ENCODE measurements at places on chromosomes 16 and 17.

DNA sequence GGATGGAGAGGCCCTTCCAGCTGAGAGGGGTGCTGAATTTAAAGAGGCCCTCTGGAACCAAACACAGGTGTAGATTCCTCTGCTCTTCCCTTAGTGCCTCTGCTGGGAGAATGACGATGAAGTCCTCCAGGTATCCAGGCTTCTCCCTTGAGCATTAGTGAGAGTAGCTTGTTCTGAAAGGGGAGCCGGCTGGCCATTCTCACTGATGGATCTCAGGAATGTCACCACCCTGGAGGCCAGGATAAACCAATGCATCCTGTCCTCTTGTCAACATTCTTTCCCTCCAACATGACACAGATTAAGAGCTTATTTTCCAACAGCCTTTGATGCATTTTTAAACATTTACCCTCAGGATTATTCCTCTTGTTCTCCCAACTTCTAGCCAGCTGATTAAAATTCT lies 325.5 kb downstream of the CA10 start:
- DNase-seq, result no peak

DNA sequence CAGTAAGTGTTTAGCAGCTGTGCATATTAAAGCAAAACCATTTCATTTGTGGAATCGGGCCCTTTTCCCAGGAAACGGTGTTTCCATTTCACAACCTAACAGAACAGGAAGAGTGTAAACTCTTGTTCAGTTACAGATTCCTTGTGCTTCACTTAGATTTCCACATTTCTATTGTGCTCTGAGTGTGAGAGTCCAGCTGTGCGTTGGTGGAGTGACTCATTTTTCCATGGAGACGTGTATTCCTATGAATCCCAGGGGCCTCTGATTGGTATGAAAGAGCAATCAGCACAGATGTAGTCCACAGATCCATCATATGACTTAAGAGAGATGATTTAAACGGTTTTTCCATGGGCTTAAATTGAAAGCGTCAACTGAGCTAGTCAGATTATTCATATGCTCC lies 13.3 kb upstream of the CAVIN1 start:
- no peak for DNase-seq

DNA sequence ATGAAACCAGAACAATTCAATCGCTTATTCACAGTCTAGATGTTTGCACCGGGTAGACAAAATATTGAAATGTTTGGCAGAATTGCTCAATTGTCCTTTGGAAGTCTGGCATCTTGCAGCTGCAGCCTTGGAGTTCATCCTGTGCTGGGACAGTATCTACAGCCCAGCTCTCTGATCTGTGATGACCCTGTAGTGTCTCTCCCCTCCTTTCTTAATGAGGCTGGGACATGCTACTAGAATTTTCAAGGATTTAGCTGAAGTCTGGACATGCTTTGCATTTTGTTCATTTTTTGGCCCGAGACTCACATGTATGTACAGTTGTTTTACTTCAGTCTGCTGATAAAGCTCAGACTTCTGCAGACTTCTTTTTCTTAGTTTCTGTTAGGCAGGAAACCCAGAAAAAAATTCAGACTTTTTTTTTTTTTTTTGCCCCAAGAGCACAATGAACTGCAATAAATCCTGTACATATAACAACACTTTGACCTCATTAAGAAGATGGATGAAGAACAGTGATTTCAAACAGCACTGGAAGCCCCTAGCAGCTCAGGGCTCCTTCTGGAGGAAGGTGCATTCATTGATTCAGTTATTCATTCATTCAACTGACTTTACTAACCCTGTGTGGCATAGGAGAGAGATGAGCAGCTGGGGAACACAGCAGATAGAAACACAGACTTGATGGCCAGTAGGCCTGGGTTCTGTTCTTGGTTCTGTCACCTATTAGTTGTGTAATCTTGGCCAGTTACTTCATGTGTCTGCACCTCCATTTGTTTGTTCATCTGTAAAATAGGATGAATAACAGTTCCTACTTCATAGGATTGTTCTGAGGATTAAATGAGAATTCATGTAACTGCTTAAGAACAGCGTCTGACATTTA lies 210.0 kb downstream of the MAP2K4 start:
- DNase-seq, result no peak

DNA sequence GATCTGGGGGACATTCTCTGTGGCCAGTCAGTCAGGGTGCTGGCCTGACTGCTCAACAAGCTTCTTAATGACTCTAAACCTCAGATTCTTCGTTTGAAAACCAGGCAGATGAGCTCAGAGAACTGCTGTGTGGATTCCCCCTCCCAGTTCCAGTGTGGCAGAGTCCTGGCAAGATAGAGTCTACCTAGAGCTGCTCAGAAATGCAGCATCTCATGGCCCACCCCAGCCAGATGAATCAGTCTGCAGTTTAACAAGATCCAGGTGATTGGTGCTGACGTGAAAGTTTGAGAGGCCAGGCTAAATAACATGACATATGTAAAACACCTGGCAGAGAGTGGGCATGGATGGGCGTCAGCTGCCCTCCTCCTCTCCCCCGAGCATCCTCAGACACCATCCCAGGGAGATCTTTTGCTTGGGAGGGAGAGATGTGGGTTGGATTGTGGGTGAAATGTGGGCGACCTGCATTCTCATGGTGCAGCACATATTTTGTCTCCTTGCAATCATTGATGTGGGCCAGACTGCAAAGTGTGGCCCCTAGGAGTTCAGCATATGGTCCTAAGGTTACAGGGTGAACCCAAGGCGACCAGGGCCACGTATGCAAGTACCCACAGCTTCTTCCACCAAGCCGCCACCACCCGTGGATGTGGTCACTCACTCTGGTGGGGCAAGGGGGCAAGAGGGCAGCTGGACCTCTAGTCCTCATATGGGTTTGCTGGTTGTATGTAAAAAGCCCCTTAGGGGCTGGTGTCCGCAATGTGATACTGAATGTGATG lies 19.5 kb downstream of the SOCS3 start:
- no peak for DNase-seq

GRCh38 chr17:78144736-78145641 lies 1.2 kb upstream of the C17orf99 start:
- no peak for DNase-seq

- no peak for DNase-seq
Observed at GRCh38 chr17:2138318-2138717, 83.4 kb downstream of the HIC1 start.

DNA sequence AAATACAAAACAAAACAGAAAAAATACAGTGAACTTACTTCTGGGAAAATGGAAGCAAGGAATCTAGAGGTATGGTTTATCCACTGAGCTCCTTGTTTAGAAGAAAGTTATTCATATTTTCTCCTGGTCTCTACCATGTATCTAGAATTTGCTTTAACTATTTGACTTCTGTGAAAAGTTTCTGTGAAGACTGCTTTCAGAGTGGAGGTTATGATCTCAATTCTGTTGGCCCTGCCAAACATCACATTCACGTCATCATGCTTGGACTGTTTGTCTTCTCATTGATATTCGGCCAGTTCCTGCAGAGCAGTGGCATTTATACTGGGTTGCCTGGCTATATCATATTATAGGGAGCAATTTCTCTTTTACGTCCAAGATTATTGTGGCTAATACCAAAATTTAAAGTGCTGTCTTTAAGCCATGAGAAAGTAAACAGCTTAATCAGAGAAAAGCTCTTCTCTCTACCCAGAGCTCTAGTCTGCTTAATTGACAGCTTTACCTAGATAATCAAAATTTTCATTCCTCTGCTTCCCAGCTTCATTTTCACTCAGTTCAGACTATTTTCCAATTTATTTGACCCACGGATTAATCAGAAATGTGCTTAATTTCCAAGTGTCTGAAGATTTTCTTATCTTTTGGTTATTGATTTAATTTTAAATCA lies at the start of gene ABCA8:
Gene ABCA8 (minus strand): TSS at position 212 of the 661 bp plus-strand sequence. CDS start 13,358 bp downstream, outside the sequence.
- no peak for DNase-seq

GRCh38 chr17:38599398-38599856 lies 6.3 kb downstream of the SRCIN1 start:
- DNase-seq, result no peak

- DNase-seq, result no peak
Observed at GRCh38 chr16:80029761-80030481, 429.4 kb upstream of the MAF start.

DNA sequence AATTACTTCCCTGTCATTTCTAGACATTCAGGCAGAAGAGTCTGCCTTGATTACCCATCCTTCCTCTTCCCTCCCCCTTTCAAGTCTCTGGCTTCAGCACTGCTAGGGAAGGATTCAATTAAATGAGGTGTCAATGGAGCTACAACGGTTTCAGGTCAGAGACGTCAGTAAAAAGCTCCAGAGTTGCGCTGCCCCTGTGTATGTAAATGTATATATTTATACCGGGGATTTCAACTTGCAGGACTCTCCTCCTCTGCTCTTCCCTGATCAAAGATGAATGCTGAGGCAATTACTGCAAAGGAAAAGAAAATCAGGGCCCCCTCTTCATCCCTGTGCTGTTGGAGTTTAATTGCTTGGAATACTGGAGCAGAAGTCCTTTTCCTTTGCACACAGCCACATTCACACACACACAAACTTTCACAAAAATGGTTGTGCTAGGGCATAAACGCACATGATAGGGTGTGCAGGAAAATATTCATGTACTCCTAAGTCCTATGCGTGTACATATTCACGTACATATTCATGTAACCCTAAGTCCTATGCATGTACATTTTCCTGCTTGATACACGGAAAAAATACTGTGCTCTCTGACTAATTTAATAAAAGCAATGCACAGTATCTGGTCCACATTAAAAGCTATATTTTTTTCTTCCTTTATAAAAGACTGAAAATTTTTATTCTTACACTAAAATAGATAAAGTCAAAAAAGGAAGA lies 129.7 kb upstream of the PMFBP1 start:
- no peak for DNase-seq

DNA sequence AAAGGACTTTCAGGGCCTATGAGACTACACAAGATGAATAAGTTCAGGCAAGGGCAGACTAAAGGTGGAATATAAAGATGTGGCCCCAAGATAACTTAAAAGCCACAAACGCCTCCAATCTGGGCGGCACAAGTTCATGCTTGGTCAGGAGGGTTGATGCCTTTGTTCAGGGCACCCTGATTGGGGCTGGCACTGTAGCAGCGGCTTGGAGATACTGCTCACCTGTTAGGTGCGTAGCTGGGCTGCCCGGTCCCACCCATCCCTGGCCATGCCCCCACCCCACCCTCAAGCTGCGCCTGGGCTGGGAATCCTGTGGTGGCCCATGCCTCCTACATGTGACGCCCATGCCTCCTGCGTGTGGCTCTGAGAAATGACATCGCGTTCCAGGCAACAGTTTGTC lies 12.5 kb upstream of the SLC13A2 start:
- no peak for DNase-seq

- DNase-seq, result no peak
Observed at GRCh38 chr17:1796800-1797199, 32.9 kb downstream of the SMYD4 start.

DNA sequence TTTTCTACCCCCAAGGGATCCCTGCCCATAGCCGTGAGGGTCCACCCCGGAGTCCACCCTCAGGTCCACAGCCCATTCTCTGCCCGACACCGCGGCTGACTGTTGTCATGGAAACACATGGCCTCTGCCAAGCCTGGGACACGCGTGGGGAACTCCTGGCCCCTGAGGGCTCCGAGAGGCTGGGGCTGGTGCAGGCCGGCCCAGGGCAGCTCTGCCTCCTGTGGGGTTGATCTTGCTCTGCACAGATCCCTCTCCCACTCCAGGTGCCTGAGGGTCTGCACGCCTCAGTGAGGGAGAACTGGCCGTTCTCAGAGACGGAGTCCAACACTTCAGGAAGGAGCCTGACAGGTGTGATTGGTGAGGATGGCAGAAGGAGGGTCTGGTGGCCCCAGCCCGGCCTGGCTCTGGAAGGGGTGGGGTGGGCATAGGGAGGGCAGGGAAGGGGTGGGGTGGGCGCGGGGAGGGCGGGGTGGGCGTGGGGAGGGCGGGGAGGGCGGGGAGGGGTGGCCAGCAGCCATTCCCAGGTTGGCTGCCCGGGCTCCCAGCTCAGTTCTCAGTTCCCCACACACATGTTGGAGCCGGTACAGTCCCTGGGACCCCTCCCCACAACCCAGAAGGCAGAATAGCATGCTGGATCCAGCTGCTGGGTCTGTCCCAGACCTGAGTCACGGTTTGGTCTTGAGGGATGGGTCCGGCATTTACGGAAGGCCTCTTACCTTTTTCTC lies 6.4 kb downstream of the MRPL28 start:
- no peak for DNase-seq

DNA sequence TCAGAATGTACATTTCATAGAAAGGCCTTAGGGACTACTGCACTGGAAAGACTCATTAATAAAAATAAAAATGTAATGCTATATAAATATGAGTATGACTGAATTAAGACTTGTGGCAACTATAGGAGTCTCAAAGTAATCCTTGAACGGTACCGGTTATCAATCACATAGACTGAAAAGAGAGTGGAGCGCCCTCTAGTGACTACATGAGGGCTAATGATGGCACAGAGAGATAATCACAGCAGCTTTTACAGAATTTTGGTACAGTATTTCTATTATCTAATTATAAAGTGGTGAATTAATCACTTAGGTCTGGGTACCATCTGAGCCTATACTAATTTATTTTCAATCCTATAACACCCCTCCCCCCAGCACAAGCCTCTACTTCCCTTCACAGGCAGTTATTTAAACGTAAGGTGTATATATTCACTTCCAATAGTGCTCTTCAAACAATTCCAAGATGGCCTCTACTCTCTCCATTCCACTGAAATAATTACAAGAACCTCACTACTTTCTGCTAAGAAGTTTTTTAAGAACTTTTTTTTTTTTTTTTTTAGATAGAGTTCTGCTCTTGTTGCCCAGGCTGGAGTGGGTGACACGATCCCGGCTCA lies 40.7 kb upstream of the ANKFY1 start:
- peak; percentile 45 for DNase-seq

GRCh38 chr17:74720506-74720905 lies 7.8 kb upstream of the CD300LF start:
- DNase-seq, result no peak

- no peak for DNase-seq
Observed at GRCh38 chr17:48175692-48176470, 68.3 kb downstream of the SNX11 start.

- no peak for DNase-seq
Observed at GRCh38 chr16:14562691-14563491, 67.2 kb downstream of the PARN start.

Data from activated naive CD4-positive, alpha-beta T cell treated with Interleukin-2 at 50 U/mL for 16 hours (primary cell).